ENCODE measurements at places on chromosomes 7 and 10.

DNA sequence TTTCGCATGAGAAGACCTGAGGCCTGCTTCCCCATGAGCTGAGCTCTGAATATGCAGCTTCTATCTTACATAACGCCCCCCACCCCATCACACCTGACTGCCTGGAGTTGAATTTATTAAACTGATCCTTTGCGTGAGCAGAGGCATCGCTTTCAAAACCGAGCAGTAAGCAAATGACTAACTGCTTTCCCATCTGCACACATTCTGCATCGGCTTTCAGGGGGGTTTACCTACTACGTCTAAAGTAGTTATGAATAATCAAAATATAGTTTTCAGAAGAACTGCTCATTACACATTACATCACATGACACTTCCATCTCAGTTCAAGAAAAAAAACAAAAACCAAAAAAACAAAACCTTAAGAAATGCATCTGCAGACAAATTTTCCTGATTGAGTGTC is 54.7 kb upstream of the EGR2 start:
- DNase-seq: no peak

DNA sequence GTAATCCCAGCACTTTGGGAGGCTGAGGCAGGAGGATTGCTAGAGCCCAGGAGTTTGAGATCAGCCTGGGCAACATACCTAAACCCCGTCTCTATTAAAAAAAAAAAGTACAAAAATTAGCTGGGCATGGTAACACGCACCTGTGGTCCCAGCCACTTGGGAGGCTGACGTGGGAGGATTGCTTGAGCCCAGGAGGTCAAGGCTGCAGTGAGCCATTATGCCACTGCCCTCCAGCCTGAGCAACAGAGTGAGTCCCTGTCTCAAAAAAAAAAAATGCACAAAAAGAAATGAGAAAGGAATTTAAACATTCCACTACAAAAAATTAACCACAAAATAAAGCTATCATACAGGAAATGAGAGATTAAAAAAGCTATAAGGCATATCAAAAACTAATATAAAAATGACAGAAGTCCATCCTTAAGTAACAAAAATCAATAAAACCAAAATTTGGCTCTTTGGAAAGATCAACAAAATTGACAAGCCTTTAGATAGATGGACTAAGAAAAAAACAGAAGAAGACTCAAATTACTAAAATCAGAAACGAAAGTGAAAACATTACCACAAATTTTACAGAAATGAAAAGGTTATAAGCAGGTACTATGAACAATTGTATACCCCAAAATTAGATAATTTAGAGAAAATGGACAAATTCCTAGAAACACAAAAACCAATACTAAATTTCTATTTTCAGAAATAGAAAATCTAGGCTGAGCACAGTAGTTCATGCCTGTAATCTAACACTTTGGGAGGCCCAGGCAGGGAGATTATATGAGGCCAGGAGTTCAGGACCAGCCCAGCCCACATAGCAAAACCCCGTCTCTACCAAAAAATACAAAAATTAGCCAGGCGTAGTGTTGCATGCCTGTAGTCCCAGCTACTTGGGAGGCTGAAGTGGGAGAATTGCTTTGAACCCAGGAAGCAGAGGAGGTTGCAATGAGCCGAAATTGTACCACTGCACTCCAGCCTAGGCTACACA is 42.4 kb upstream of the NANOS1 start:
- no peak for DNase-seq

GRCh38 chr7:11668727-11669126 is 163.3 kb downstream of the THSD7A start:
- DNase-seq: no peak

- no peak for DNase-seq
These were observed 239.8 kb downstream of the FZD1 start for GRCh38 chr7:91503934-91504555.

DNA sequence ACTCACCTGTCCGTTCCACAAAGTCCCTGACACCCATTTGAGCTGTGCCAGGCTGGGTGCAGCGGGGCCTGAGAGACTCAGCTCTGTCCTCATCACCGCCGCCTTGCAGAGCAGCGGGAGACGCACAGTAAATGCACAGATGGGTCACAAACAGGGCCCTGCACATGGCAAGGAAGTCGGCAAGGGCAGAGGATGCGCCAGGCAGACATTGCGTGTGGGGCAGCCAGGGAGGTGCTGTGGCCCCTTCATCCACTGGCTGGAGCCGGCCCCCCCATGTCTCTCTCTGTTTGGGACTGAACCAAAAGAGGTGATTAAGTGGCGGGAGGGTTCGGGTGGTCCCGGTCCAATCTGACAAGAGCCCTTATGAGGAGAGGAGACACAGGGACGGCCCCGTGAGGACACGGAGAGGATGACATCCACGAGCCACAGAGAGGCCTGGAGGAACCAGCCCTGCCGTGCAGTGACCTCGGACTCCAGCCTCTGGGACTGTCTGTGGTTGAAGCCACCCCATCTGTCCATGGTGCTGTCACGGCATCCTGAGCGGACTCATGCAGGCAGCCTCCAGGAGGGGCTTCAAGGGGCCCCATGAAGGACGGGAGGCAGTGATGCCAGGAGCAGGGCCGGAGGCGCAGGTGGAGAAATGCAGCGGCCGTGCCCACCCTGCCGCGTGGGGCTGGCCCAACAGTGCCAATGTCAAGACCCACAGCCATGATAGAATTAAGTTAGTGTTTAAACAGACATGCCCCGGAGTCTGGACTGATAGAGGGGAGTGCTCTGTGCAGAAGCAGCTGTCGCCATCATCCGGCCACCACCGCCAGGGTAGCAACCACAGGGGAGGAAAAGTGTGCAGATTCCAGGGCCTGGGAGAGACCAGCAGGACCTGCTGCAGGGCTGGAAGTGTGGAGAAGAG is 28.4 kb upstream of the FOXL3 start:
- no peak for DNase-seq

GRCh38 chr10:33241351-33241750 is 93.1 kb downstream of the NRP1 start:
- no peak for DNase-seq

DNA sequence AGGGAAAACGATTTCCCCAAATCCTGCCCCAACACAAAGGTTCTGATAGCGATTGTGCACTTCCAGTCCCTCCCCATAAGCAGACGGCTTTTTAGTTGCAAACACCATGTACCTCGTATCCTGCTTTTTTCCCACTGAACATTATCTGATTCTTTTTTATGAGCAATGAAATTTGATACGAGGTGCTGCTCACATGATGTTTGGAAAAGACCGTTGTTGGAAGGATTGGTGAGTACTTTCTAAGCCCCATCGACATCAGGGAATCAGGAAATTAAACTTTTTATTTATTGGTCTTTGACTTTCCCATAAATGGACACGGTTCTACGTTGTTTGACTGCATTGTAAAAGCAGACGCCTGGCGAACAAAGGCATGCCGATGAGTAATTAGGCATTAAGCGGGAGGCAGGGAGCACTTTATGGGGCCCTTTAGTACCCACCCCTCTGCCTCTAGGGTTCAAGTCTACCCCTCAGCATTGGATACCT is 49.4 kb downstream of the TEX36 start:
- peak; percentile 19 for DNase-seq

GRCh38 chr10:125377368-125377767 is 217.0 kb upstream of the CTBP2 start:
- peak; percentile 38 for DNase-seq

DNA sequence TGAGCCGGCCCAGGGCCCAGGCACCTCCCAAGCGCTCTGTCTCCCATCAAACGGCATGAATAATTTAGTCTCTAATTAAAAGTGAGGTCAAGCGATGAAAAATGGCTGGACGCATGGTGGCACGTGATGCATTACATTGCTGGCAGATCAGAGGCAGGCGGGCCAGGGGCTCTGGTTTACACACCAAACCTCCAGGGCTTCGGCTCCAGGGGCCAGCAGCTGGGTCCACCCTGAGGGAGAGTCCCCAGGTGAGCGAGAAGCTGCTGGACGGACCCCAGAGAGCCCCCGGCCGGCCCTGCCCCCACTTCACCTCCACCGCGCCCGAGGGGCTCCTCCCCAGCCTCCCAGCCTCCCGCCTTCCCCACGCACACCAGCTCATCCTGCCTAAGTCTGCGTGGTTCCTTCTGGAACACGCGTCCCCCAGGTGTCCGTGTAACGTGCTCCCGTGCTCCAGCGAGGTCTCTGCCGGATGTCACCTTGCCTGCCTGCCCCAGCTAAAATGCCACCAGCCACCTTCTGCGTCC is 23.2 kb downstream of the UNCX start:
- DNase-seq: no peak

- no peak for DNase-seq
These were observed 31.2 kb downstream of the TOMM7 start for GRCh38 chr7:22791204-22792158.

DNA sequence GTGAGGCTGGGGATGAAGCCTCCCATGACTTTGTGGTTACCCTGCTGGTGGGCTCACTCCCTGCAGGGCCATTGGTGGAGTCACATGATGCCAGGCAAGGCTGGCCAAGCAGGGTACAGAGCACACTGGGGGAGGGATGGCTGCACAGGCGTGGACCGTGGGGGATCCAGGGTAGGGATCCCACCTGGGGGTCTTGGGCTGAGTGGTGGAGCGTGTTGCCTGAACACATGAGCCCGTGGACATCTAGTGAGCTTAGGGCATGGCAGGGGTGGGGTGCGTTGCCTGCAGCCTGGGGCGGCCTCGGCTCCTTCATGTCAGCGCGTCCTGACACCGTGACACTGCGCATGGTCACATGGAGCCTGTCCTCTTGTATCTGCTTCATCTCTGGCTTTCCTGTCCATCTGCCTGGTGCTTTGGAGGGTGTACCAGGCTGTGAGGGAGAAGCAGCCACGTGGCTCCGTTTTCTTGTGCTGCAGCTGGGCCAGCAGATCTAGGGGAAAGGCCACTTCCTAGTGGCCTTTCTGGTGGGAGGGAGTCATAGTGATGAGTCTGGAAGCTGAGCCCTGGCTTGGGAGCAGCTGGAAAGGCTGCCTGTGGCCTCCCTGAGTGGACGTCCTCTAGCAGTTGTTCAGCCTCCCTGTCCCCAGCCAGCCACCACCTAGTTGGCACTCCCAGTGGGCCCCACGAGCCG is 96.2 kb downstream of the LHPP start:
- DNase-seq: no peak

- DNase-seq: no peak
These were observed 10.0 kb downstream of the WNT2 start for GRCh38 chr7:117312593-117313580.

Data from fibroblast of skin of left biceps (primary cell).